Heart left ventricle (tissue), 16 donors: ENCODE measurements at places on chromosomes 2 and 18. TPM values are rescaled to one million over a fixed set of nuclear protein-coding genes. Genes with fewer than 3 reads are reported as not detected.

DNA sequence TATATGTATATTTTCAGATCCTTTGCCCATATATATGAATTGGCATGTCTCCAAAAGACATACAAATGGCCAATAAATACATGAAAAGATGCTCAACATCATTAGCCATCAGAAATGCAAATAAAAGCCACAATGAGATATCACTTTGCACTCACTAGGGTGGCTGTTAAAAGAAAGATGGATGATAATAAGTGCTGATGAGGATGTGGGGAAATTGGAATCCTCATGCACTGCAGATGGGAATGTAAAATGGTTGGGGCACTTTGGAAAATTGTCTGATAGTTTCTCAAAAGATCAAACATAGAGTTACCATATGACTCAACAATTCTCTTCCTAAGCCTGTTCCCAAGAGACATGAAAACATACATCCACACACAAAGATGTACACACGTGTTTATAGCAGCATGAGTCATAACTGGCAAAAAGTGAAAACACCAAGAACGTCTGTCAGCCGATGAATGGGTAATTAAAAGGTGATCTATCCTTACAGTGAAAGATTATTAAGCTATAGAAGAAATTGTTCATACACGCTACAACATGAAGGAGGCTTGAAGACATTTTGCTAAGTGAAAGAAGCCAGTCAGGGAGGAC lies 19.7 kb downstream of the NGEF start:
- no peak for DNase-seq

DNA sequence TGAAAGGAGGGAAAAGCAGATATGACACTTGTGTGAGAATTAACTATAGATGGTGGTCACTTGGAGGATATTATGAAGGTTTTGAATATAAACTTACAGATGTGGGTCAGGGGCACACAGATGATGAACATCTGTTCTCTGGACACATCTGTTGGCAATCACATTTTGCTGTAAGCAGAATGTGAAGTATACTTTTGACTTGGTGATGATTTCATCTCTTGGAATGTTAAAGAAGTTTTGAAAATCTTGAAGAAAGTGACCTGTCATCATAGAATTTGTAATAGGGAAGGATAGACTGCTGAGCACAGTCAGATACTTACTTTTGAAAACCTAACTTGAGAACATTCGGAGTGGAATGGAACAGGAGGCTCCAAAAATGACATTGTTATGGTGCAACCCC lies 40.2 kb downstream of the PIKFYVE start:
- no peak for DNase-seq

DNA sequence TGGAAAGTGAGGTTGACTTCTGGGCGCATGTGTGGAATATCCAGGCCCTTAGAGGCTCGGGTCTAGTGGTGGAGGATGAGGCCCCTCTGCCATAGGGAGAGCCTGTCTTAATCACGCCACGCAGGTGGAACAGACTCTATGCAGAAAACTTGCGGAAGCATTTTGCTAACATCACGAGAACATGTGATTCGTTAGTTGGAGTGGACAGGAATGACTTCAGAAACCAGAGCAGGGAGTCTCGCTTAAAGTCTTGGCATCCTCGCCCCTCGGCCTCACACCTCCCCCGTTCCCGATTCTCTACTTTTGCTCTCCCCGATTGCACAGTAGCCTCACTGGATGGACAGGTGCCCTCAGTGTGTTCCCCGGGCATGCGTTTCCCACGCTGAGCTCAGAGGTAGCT lies 333.4 kb downstream of the GBX2 start:
- DNase-seq: no peak

The HK2 gene
- 13.0 TPM for total RNA-seq

DNA sequence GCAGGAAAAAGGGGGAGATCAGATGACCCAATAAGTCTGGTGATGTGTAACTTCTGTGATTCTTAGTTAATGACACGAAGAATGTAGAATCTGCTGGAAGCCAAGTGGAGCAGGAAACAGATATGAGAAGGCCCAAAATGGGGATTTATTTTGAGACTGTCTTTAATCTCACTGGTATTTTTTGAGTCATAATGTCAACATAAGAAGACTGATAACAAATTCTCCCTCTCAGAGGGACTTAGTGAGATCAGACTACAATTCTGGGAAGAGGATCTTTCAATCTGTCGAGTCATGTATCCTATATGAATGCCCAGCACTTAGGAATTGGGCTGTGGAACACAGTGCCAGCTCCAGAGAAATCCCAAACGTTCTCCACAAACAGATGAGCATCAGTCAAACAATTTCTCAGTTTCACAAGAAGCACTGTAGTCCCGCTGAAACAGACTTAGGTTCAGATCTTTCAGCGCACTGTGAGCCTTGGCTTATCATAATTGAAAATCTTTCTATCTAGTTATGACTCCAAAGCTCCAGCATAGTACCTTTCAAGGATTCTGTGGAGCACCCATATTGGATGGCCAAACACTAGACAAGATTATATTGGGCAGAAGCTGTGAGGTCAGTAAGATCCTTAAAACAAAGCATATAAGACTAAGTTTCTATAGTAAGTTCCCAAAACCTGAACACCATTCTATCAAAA lies 738.2 kb downstream of the LRP1B start:
- DNase-seq: no peak
